ENCODE measurements at places on chromosomes 1 and 21. TPM values are rescaled to one million over a fixed set of nuclear protein-coding genes. Genes with fewer than 3 reads are reported as not detected.

The CR1L gene
- polyA plus RNA-seq, result not detected

- peak; percentile 48 for DNase-seq
Observed at GRCh38 chr1:9235096-9235459, 504 bp downstream of the H6PD start.

The MFSD2A gene
- polyA plus RNA-seq, result 2.7 TPM

DNA sequence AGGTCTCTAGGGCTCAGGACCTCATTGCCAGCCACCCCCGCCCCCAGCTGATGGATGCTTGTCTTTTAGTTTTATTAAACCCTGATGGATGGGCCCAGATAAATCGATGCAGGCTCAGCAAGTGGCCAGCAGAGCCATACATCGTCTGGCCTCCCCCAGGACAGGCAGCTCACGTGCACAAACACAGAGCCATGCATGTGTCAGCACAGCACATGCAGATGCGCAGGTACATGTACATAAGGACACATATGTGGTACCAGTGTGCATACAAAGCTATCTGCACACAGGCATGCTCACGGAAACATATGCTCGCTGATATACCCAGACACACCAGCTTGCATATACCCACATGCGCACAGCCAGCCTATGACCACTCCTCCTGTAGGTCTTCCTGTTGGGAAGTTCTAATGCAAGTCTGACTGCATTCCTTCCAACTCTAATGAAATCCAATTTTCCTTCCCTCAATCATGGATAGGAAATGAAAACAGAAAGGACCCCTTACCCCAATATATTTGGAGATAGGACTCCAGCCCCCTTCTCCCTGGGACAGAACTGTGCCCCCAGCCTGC is 897 bp downstream of the COL16A1 start:
- no peak for DNase-seq
